T follicular helper cell (primary cell): ENCODE measurements at places on chromosomes 16 and 17.

- no peak for DNase-seq
These were observed 82.7 kb downstream of the RPH3AL start for GRCh38 chr17:269616-270514.

GRCh38 chr16:918741-919657 is 51.8 kb downstream of the LMF1 start:
- no peak for DNase-seq

DNA sequence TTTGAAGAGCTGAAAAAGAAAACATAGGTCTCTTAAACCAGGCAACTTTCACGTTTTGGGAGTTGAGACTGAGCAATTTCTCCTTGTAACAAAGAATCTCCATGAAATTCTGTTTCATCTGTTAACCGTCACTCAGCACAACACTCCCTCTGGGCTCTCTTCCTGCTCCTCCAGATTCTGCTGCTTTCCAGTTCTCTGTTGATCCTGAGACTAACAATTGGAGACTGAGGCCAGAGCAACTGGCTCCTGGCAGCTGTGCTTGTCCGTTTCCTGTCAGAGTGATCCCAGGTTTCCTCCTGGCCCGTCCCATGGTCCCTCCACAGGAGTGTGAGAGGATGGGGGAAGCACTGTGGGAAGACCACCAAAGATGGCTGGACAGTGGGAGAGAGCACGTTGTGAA is 32.5 kb downstream of the IST1 start:
- DNase-seq = no peak

DNA sequence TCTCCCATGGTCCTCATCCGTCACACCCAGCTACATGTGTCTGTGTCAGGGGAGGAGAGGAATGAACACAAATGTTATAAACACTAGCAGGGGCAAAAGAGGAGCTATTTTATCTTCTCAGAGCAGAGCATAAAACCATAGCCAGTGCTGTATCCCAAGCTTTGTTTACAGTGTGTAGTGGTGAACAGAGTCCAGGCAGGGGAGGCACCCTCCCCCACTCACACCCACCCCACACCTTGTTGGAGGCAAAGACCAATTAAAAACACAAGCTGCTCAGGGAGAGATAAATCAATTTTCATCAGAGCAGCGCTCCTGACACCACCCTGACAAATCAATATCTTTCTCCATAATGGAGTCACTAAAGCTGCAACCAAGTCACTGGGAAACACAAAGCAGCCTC is 132.6 kb upstream of the CCL2 start:
- no peak for DNase-seq

GRCh38 chr17:70552982-70553334 is 383.6 kb downstream of the KCNJ2 start:
- no peak for DNase-seq

DNA sequence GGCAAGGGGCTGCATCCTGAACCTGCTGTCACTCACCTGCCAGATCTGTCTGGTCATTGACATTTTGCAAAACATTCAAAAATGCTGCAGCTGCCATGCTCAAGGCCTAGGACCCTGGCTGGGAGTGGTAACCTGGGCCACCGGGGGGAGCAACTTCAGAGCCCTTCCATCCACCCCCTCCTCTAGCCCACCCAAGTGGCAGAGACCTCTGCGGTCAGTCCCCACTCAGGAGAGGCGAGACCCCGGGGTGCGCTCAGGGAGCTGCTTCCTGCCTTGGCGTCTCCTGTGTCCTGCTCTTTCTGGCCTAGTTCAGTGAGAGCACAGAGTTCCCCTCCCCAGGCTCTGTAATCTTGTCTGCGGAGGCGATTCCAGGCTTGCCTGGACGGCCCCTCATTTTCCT is 108.8 kb downstream of the CCDC182 start:
- no peak for DNase-seq

DNA sequence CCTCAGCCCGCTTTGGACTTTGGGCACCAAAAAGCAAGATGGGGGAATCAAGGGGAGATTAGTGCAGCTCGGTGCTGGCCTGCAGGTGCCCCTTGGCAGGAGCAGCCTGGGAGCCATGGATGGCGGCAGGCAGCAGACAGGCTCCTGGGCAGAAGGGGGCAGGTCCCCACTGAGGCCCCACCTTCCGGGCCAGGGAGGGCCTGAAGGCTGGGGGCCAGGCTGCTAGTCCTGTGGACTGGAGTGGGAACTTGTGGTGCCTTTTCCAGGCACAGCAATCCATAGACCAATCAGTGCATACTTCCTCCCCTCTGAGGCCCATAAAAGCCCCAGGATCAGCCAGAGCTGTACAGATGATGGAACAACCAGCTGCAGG is 64.0 kb downstream of the USP32 start:
- no peak for DNase-seq

DNA sequence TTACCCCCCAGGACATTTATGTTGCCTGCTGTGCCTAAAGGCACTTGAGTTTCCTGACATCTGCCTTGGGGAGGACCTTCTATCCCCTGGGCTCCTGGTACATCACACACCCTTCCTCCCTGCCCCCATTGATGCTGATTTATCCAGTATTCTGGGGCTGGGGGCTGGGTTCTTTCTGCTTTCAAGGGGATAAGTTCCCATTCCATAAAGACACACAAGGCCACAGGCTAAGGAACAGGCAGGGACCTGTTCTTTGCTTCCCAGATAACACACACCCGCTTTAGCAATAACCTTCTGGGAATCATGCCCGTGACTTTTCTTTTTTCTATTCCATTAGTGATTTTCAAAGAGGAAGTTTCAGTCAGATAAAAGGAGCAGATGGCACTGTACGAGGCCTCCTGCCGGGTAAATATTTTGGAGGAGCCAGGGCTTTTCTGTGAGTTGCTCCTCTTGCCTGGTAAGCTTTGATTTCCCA is 30.6 kb downstream of the CHD9 start:
- no peak for DNase-seq

- DNase-seq = no peak
These were observed 9.5 kb downstream of the ARHGAP17 start for GRCh38 chr16:25005445-25006306.

DNA sequence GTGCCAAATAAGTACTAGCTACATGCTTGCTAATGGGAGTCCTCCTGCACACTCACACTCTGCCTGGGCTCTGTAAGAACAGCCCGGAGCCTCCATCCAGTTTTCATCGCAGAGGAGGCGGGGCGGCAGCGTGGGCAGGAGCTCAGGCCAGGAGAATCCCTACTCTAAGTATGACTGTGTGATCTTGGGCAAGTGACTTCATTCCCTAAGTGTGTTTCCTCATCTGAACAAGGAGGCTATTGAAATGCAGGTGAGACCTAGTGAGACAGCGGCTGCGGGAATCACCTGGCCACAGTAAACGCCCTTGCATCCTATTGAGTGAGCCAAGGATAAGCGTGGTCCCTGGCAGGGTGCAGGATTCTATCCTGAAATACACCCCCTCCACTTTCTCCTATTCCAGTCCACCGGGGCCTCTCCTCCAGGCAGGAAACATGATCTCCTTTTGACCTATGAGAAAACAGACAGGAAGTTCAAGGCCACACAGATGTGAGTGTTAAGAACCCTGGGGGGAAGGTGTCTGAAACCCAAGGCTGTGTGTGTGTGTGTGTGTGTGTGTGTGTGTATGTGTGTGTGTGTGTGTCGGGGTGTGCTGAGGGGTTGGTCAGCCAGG is 5.2 kb upstream of the RAI1 start:
- DNase-seq = no peak

DNA sequence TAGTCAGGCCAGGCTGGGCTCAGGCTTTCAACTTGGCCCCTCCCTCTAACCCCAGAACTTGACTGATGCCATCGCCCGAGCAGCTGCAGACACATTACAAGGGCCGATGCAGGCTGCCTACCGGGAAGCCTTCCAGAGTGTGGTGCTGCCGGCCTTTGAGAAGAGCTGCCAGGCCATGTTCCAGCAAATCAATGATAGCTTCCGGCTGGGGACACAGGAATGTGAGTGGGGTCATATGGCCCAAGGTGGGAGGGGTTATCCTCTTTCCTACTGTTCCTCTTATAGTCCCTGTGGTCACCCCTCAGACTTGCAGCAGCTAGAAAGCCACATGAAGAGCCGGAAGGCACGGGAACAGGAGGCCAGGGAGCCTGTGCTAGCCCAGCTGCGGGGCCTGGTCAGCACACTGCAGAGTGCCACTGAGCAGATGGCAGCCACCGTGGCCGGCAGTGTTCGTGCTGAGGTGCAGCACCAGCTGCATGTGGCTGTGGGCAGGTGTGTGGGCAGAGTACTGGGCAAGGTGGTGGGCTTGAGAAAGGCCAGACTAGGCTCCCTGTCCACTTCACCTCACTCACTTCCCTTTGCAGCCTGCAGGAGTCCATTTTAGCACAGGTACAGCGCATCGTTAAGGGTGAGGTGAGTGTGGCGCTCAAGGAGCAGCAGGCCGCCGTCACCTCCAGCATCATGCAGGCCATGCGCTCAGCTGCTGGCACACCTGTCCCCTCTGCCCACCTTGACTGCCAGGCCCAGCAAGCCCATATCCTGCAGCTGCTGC is 2.1 kb upstream of the NRN1L start:
- no peak for DNase-seq

GRCh38 chr17:68606451-68607307 is 5.5 kb upstream of the FAM20A start:
- DNase-seq = no peak

GRCh38 chr17:57288040-57288772 is 31.9 kb downstream of the MSI2 start:
- no peak for DNase-seq

- DNase-seq = no peak
These were observed 16.6 kb downstream of the FAM83G start for GRCh38 chr17:18987862-18988545.

DNA sequence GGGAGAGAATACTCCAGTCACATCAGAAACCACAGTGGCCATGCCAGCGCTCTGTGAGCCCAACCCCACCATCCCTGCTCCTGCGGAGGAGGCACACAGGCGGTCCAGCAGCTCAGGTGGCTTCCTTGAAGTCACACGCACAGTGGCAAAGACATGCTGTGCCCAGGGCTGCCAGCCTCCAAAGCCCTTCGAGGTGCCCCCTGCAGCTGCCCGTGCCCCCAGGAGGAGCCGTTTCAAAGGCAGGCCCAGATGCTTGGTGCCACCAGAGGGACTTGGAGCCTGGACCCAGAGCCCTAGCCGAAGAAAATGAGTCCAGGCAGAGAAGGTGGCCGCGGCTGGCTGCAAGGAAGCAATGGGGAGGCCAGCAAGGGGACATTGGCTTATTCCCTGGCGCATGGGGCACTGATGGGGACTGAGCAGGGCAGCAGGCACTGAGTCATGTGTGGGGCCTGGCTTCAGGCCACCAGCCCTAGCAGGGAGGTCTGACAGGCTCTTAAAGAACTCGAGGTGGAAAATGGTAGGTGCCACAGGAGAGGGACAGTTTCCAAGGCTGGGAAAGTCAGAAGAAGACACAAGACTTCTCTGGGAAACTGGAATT is 17.2 kb upstream of the CACNG1 start:
- DNase-seq = no peak

DNA sequence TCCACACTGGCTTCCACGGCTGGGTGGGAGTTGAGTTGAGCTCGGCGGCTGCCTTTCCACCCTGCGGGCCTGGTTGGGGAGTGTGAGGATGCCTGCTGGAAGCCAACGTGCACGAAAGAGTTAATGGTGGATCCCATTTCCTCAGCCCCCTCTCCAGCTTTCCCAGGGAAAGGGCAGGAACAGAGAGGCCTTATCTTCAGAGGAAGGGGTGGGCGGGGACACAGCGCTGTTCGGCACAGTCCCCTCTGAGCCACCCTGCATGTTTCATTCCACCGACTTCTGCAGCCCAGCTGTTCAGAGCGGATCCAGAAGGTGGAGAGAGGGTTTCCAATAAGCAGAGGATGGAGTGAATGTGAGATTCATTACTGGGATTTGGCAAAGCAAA is 295.3 kb downstream of the SEC14L1 start:
- DNase-seq = no peak

GRCh38 chr16:800834-801511 is 439 bp upstream of the GNG13 start:
- DNase-seq = no peak

DNA sequence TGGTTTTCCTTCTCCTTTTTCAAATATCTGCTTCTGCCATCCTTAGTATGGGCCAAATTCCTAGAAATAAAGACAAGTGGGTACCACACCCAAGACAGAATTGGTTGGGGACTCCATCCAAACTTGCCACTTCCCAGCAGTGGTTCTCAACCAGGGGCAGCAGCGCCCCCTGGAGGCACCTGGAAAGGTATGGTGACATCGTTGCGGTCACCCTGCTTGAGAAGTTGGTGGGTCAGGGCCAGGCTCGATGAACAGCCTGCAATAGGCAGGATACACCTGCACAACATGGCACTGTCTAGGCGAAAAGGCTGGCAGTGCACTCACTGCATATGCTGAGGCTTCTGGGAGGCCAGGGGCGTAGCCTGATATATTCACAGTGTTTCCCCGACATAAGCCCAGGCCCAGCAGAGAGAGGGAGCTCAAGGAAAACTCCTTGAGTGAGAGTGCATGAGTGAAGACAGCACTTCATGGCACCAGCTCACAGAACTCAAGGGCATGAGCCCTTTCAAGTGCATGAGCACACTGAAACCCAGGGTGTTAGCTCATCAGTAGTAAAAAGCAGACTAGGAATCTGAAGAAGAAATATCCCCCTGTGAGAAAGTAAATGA is 57.7 kb downstream of the CMC2 start:
- no peak for DNase-seq

DNA sequence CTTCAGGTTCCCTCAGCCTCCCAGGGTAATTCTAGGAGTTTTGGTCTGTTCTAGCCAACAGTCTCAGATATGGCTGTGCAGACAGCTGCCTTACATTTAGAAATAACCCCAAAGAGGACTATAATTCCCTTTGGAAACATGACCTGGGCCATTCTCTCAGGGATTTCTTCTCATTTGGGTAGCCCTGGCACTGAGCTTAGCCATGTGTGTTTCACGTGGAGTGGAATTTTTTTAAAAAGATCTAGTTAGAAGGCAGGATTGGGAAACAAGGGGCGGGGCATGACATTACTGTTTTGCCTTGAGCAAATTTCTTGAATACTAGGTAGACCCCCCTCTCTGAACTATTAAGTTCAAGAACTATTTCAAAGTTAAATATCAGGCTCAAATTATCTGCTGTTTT is 29.6 kb upstream of the MRC2 start:
- DNase-seq = no peak

- DNase-seq = no peak
These were observed 32.2 kb downstream of the APPBP2 start for GRCh38 chr17:60493847-60494321.

GRCh38 chr16:84883301-84883700 is 63.5 kb downstream of the CRISPLD2 start:
- no peak for DNase-seq

- DNase-seq = no peak
These were observed 8.2 kb upstream of the RNFT1 start for GRCh38 chr17:59972778-59973177.

DNA sequence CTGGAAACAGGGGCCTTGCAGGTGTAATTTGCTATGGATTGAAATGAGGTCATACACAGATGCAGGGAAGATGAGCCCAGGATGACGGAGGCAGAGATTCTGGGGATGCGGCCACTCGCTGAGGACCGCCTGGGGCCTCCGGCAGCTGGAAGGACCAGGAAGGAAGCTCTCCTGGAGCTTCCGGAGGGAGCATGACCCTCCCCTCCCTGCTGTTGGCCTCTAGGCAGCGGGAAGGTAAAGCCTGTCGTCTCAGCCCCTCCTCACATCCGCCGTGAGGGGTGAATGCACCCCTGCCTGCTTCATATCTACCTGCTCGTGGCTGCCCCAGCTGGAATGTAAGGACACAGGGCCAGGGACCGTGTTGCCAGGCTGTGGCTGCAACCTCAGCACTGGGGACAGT is 29.1 kb upstream of the ZNF469 start:
- no peak for DNase-seq

- no peak for DNase-seq
These were observed 174.7 kb downstream of the KATNIP start for GRCh38 chr16:27724482-27725235.

GRCh38 chr16:51875834-51876600 is 670.9 kb downstream of the TOX3 start:
- DNase-seq = no peak

GRCh38 chr16:84924331-84925091 is 86.8 kb downstream of the ZDHHC7 start:
- no peak for DNase-seq
